ENCODE measurements at places on chromosomes 2 and 18.

GRCh38 chr2:217289907-217290280, 430.0 kb upstream of the TNP1 start:
- DNase-seq = peak; percentile 19

DNA sequence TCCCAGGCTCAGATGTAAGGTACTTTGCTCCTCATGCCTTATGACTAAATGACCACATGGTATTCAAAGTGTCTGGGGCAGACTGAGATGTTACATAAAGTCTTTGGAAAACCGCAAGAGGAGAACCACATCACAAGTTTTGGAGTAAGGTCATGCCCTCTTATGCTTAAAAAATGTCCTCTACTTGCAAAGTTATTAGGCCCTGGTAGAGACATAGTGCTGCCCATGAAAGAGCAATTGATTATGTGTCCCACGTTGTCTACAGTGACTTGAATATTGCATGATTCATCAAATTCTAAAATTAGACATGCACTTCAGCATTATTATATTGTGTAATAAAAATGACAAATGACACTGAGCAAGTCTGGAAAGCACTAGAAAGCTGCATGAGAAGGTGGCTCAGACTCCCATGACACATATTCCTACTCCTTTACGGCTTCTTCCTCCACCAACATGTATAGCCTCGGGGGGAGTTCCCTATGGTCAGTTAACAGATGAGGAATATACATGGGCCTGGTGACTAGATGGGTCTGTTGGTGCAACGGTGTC, 602.6 kb upstream of the VRK2 start:
- peak; percentile 39 for DNase-seq

DNA sequence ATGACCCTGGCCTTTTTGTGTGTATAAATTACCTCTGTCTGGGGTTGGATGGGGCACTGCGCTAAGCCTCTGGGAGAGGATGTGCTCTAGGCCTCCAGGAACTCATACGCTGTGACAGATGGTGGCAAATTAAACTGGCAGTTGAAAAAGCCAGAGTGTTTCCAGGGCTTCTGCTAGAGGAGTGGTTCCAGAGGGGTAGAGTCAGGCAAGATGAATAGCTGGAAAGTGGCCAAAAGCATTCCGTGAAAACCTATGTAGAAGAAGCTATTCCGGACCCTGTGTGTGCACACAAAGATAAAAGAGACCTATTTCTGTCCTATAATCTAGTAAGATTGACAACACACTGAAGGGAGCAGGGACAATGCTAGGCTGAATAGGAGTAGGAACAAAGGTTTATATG, 84.8 kb downstream of the ACTR3 start:
- no peak for DNase-seq

- DNase-seq = no peak
Measured at GRCh38 chr2:145861940-145862339, 1342.0 kb upstream of the ZEB2 start.

DNA sequence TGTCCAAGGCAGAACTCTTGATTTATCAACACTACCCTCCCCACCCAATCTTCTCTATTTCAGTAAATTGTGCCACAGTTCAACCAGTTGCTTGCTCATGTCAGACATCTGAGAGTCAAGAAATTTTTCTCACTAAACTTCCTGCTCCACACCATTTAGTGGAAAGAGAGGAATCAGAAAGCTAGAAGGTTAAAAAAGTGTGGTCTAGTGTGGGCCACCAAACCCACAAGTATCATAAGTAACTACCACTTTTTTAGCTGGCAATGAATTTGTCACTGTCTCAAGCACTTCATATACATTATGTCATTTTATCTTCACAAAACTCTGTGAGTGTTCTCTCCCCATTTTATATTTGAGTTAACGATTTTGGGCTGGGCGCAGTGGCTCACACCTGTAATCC, 16.6 kb upstream of the MSTN start:
- no peak for DNase-seq

- DNase-seq = no peak
Measured at GRCh38 chr2:226159875-226160479, 639.6 kb downstream of the IRS1 start.

- no peak for DNase-seq
Measured at GRCh38 chr2:165295643-165296042, 56.4 kb downstream of the SCN2A start.

DNA sequence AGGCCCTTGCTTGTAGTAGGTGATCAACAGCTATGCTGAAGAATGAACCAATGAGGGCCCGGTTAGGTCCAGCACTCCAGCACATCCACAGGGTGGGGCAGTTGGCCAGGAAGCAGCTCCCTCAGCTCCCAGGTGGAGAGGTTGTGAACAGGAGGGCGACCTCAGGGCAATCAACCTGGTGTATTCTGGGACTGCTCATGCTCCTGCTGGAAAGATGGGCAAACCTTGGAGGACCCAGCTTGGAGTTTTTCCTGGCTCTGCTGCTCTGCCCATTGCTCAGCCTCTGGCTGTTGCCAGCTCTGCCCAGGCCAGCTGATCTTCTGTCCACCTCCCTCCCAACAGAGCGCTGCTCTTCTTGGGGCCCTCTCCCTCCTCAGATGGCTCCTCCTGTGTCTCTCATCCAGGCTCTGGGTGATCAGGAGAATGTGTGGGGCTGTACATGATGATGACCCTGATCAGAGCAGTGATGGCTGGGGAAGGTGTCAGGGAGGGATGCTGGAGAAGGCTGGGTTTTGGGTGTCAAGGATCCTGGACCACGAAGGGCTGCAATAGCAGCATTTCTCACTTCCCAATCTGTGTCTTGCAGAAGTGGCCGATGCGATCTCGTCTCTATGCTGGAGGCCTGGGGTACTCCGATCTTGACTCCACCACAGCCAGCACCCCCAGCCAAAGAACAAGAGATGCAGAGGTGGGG, 3.4 kb downstream of the TCF23 start:
- DNase-seq = no peak

DNA sequence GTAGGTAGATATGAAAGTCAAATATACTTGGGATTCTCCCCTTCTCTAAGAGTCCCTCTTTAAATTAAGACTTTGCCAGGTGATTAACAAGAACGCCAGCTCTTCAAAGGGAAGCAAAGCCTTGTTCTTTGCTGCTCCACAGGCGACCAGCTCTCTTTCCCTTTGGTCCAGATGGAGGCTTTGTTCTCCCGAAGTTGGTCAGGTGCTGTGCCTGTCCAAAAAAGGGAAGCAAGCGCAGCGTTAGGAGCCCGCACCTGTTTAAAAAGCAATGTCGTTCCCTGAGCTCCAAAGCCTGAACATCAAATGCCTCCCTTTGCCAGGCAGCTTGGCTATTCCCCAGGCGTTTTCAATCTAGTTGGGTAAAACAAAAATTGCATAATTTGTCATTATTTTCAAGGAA, 1913.1 kb upstream of the PIK3C3 start:
- no peak for DNase-seq

- no peak for DNase-seq
Measured at GRCh38 chr18:69882965-69883668, 64.6 kb downstream of the CD226 start.

DNA sequence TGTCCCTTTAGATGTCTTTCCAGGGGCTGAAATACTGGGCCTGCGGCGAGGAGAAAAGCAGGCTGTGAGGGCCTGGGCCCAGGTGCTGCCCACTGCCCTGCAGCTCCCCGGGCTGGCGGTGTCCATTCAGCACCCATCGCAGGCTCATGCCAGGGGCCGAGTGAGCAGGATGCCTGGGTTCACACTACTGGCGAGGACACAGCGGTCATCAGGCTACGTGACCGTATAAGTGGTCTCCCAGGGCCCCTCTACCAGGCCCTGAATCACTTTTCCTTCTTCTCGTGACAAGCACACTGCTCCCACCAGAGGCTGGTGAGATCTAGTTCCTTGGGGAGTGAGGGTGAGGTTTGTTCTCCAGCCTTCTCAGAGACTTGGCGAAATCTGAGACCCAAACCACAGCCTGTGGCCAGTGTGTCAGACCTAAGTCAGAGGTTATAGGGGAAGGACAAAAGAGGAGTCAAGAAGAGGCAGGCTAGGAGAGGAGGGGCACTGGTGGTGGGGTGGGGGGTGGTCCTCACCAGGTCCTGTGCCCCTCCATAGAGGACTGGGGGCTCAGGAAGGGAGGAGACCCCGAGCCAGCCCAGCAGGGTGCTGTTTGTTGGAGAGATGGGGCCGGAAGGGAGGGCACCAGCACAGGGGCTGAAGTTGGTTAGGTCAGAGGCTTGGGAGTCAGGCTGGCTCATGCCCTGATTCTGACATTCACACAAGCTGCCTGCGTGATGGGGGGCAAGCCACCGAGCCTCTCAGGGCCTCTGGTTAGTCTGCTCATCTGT, 6.6 kb upstream of the SEMA4C start:
- peak; percentile 48 for DNase-seq

All from fibroblast of skin of right quadriceps (primary cell).